ENCODE measurements at places on chromosomes 5 and 9.

DNA sequence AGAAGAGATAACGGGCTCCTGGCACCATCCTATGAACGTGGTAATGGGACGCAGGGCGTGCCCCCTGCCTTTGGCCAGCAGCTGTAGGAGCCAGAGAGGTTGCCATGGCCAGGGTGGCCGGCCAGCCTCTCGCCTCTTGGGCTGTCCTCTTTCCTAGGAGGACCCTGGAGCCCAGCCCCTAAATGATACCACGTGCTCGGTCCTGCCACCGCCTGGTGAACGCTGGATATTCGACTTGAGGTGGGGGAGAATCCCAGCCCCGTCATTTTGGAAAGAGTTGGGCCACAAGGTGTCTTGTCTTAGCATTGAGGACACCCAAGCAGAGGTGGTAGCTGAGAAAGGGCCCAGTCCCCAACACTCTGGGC lies 391 bp upstream of the NRG2 start:
- DNase-seq = no peak

GRCh38 chr9:128714586-128715435 lies 9.1 kb downstream of the ZDHHC12 start:
- DNase-seq = no peak

- no peak for DNase-seq
Observed at GRCh38 chr9:76558465-76558864, 99.5 kb downstream of the GCNT1 start.

GRCh38 chr5:57408714-57409113 lies 73.9 kb downstream of the ACTBL2 start:
- DNase-seq = no peak

GRCh38 chr5:68648944-68649857 lies 433.6 kb downstream of the PIK3R1 start:
- DNase-seq = no peak

GRCh38 chr5:64836190-64836755 lies 67.5 kb downstream of the CWC27 start:
- no peak for DNase-seq

GRCh38 chr5:149429839-149430721 lies 51.0 kb upstream of the IL17B start:
- DNase-seq = no peak

DNA sequence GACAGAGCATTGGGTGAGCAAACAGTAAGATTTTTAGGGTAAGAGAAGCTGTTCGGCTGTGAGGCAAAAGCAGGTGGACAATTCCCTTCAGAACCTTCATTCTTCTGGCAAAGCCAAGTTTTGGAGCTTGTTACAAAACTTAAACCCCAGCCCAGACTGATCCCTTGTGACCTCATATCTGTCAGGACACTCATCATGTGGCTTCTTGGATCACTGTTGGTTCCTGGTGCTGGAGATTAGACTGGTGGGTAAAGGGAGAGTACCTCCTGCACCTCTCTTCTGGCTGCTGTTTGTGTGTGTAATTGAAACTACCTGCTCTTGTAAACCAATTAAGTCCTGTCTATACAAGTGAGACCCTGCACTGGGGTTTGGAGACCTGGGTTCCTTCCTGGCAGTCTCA lies 21.0 kb downstream of the LARP1 start:
- DNase-seq = no peak

GRCh38 chr9:109382182-109382581 lies 61.3 kb upstream of the EPB41L4B start:
- DNase-seq = no peak

GRCh38 chr5:90854169-90854568 lies 295.6 kb downstream of the ADGRV1 start:
- DNase-seq = no peak

DNA sequence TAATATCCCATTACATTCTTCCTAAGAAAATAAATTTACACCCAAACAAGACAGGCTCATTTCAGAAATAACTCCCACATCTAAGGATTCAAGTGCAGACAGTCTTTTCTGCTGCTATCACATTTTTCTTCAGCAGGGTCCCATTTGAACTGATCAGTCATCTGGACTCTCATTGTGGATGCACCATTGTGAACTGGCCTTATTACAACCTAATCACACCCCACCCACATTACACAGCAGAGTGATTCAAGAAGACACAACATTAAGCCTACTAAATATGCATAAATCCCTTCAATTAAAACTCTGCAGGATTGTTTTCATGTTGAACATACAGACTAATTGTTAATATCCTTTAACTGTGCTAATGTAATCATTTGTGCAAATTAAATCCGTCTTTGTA lies 146.2 kb downstream of the CDH12 start:
- DNase-seq = no peak

DNA sequence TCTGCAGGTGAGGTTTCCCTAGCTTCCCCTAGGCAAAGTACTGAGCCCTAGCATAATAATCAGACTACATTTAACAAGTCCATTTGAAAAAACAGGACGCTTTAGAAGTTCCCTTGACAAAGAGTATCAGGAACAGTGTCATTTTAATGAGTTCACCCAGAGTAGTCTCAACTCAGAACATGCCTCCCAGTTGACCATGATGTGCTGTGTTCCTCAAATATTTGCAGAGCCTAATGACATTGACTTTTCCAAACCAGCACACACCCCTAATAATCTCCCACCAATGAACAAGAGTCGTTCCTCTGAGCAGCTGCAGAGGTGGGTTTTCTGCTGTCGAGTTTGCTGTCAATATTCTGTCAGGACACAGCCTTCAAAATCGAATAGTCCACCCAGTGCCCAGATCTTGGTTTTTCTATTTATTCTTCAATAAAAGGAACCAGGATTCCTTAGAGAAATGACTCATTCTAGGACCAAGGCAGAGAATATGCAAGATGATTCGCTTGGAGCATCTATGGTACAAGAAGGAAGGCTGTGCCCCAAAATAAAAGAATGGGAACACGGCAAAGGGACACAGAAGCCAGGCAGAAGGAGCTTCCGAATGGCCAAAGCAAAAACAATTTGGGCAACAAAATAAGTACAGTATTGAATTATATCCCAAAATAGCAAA lies 57.6 kb downstream of the OTULIN start:
- no peak for DNase-seq
